ENCODE measurements at places on chromosomes 7 and 10.

GRCh38 chr7:92061154-92061553, 73.1 kb downstream of the CYP51A1 start:
- no peak for DNase-seq

DNA sequence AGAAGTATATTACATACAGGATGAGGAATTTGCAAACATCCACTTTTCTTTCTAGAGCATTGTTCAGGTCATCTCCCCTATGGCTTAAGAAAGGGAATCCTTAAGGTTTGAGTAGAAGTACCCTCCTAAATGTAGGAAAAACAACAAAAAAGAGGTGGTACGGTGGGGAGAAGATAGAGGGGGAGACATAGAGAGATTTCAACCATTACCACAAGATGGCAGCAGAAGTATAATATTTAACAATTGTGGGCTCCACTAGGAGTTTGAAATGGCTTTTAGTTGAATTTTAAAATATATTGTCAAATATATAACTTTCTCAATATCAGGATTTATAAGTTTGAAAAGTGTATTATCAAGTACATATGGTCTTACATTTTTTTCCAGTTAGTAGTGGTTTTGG, 72.7 kb upstream of the PRKG1 start:
- no peak for DNase-seq

GRCh38 chr7:47407821-47408674, 173.9 kb downstream of the TNS3 start:
- DNase-seq: no peak

GRCh38 chr7:137652721-137653120, 194.1 kb downstream of the DGKI start:
- no peak for DNase-seq

- DNase-seq: no peak
Measured at GRCh38 chr10:113297226-113297625, 255.6 kb upstream of the HABP2 start.

DNA sequence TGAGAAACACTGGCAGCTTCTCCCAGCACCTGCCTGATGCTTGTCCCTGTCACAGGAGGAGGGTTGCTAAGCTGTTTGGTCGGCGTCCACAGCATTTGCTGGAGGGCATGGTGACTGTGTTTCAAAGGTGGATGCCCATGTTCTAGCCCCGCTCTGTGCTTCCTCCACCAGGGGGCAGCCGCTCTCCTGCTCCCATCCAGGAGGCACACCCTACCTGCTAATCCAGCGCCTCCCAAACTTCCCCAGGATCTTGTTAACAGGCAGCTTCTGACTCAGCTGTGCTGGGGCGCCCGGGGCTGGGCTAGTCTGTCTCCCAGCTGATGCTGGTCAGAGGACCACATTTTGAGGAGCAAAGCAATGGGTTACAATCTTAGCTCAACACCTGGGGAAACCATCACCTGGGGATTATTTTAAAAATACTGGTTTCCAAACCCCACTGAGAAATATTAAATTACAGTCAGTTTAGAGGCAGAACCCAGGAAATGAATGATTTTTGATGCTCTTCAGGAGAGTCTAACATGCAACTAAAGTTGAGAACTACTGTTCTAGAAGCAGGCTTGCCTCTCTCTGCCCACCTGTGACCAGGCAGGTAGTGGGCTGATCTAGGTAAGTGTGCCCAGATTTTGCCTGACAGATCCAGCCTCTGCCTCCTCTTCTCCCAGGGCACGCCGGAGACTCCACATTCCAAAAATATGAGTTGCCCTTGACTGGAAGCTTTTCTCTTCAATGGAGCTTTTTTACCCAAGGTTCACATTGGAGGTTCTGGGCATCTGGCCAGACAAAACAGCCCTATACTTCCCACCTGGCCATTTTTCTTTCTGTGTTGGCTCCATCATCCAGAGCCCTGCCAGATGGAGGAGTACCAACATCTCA, 92.7 kb upstream of the GPR26 start:
- peak; percentile 72 for DNase-seq

DNA sequence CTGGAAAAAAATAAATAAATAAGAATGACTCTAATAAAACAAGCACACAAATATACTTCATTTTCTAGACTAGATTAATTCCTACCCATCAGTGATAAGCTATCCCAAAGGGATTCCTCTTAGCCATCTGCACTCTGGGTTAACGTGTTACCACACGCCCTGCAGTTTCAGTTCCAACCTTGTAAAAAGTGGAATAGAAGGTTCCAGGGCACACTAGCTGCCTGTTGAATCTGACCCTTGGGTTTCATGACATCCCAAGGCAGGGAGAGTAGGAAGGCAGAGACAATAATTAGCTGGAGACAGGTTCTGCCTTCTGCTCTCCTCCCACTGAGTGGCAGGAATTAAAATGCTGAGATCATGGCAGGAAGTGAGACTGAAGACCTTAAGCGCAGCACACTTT, 33.5 kb downstream of the SLC37A3 start:
- DNase-seq: peak; percentile 16

DNA sequence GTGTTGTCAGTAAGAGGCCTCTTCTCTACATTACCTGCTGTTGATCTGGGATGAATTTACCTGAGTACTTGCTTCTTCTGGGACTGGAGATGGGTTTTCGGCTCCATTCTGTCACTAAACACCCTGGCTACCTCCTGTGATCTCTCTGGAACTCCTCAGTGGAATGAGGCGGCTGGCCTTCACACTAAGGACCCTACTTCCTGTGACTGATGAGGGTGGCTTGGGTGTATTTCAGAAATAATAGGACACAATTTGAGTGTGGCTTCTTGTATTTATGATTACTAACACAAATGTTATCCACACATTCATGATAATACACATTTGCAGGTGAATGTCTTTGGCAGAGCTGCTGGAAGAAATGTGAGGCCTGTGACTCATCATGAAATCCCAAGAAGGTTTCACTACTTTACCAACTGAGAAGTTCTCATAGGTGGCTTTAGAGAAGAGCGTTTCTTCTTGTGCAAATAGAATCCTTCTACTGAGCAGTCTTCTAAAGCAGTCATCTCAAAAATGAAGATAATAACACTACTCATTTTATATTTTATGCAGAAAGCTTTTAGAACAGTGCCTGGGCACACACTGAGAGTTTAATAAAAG, 21.3 kb upstream of the EVX1 start:
- DNase-seq: no peak

DNA sequence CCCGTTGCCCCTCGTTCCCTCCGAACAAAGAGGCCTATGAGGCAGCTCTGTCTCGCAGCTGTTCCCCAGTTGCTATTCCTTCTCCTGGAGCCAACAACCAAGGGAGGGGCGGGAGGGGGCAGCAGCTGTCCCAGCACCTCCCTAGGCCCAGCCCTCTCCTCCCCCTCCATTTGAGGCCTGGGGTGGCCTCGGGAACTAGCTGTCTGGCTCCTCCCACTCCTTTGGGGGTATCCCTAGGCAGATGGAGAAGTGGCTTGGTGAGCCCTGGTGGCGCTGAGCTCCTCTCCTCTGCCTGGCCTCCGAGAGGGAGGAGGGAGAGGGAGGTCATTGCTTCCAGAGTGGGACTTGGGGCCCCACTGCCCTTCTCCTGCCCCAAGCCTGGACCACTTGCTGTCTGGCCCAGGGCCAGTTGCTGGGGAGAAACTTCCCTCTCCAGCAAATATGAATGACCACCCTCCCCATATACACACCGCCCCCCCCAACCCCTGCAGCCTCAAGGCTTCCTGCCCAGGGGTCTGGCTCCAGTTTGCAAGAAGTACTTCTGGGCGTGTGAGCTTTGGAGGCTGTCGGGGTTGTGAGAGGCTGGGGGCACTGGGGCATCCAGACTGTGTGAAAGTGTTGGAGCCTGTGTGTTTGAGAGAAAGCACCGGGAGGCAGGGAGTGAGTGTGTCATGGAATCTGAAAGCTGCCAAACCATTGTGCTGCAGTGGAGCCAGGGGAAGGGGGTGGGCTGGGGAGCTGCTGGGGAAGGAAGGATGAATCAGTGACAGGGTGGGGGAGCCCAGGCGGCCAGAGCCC, 3.1 kb downstream of the FLNC start:
- DNase-seq: peak; percentile 97

DNA sequence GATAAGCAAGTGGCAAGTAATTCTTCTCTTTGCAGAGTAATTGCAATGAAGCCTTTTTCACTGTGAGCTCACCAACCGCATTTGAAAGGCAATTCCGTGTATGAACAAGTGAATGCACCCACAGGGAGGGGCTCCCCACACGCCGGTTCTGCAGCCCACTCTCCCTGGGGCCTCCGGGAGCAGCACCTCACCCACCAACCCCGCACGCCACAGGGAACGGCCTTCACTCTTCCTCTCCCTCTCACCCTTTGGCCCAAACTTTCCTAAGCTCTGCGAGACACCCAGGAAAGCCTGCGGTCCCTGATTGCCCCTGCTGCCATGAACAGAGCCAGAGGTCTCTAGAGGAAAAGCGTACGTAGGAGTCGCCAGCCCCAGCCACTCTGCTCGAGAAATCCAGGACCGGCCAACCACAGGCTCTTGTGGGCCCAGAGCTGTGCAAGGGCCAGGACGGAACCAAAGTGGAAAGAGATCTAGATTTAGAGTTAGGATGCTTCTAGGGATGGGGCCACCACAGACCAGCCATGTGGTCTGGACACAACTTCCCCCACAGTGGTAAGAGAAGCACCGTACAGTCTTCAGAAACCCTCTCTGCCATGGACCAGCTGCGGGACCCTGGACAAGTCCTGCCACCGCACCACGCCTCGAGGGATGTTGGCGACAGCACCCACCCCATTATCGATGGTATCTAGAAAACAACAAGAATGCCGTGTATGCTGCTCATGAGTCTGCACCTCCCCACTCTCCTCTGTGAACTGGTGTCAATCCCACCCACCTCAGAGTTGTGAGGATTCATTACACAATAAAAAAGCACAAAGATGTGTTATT, 3.6 kb downstream of the WDR86 start:
- DNase-seq: no peak

Measured in WERI-Rb-1 (cell line).